ENCODE measurements at places on chromosomes 4 and X.

- DNase-seq, result peak; percentile 58
These were observed 96.7 kb upstream of the FTHL17 start for GRCh38 chrX:31168551-31168950.

GRCh38 chrX:149937871-149938426 lies 342 bp downstream of the EOLA2 start:
- peak; percentile 24 for DNase-seq

- DNase-seq, result no peak
These were observed 19.5 kb downstream of the SMPX start for GRCh38 chrX:21738210-21738949.

DNA sequence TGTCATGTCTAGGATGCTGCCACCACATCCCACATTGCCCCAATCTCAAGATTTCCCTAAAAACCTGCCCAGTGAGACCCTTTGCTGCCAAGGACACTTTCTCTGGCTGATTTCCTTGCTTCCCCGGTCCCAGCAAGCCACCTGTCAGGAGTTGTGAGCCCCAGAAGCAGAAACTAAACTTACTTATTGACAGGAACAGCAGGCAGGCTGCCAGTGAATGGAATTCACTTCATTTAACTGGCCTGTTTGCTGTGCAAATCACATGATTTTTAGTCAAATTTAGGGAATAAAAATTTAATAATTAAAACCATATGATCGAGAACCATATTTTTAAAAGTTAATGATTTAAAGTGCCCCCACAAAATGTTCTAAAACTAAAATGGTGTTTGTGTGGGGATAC lies 48.5 kb downstream of the MAMLD1 start:
- DNase-seq, result no peak

DNA sequence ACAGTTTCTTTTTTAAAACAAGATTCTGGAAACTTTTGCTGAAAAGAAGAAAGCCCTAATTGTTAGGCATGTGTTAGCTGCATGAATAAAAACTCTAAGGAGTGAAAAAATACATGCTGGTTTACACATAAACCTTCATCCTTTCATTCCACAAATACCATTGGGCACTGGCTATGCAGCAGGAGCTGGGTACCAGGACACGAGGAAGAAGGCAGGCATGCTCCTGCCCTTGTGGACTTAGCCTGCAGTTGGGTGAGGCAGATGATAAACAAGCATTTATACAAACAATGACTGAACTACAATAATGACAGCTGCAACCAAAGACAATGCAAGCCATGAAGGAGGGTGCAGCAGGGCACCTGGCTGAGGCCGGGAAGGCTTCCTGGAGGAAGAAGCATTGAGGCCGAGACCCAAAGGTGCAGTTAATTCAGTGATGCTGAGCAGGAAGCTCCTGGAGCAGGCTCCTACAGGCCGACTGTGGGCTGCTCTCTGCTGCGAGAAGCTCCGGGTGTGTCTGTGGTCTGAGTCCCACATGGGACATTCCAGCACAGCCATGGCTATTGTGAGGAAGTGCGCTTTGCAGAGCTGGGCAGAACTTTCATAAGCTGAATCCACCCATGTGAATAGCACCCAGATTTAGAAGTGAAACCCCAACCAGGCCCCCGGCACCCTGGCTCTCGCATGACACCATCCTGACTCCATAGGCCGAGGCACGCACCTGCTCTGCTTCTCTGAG lies 44.0 kb upstream of the MXD4 start:
- peak; percentile 27 for DNase-seq

GRCh38 chrX:2162695-2163094 lies 338.1 kb downstream of the DHRSX start:
- DNase-seq, result no peak

- DNase-seq, result peak; percentile 70
These were observed 14.5 kb downstream of the SLC2A9 start for GRCh38 chr4:10006601-10007435.

GRCh38 chrX:13662355-13662791 lies 9.4 kb downstream of the TCEANC start:
- peak; percentile 64 for DNase-seq

- no peak for DNase-seq
These were observed 332.5 kb downstream of the PDGFC start for GRCh38 chr4:156638925-156639605.

- peak; percentile 42 for DNase-seq
These were observed 34.8 kb downstream of the UBE2K start for GRCh38 chr4:39732728-39733127.

- no peak for DNase-seq
These were observed 912 bp downstream of the CXorf65 start for GRCh38 chrX:71105628-71106027.

DNA sequence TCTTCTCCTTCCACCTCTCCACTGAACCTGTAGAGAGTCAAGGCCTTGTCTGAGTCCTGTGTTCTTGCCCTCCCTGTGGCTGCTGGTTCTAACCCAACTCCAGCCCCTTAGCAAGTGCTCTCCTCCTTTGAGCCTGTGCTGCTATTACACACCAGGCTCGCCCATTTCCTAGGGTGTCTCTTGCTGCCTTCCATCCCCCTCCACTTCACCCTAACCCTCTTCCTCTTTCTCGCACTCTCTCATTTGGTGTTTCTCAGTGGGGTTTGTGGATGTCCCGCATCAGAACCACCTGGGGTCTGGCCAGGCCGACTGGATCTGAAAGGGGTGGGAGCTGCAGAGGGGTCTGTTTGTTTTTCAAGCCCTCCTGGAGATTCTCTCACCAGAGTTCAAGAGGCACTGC lies 156.7 kb downstream of the SPRY1 start:
- DNase-seq, result no peak

- DNase-seq, result no peak
These were observed 542.9 kb upstream of the GRIA3 start for GRCh38 chrX:122641136-122641535.

DNA sequence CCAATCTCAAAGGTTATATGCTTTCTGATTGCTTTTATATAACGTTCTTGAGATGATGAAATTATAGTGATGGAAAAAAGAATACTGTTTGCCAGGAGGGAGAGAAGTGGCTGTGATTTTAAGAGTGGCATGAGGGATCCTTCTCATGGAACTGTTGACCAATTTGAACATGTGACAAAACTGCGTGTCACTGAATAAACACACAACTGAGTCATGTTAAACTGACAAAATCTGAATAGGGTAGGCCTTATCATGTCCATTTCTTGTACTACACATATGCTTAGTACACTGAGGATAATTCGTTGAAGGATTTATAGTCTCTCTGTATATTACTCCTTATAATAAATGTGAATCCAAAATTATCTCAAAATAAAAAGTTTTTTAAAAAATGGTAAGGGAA lies 22.2 kb upstream of the HSPA4L start:
- DNase-seq, result no peak

GRCh38 chr4:56757821-56758411 lies 63.6 kb downstream of the SPINK2 start:
- peak; percentile 92 for DNase-seq

DNA sequence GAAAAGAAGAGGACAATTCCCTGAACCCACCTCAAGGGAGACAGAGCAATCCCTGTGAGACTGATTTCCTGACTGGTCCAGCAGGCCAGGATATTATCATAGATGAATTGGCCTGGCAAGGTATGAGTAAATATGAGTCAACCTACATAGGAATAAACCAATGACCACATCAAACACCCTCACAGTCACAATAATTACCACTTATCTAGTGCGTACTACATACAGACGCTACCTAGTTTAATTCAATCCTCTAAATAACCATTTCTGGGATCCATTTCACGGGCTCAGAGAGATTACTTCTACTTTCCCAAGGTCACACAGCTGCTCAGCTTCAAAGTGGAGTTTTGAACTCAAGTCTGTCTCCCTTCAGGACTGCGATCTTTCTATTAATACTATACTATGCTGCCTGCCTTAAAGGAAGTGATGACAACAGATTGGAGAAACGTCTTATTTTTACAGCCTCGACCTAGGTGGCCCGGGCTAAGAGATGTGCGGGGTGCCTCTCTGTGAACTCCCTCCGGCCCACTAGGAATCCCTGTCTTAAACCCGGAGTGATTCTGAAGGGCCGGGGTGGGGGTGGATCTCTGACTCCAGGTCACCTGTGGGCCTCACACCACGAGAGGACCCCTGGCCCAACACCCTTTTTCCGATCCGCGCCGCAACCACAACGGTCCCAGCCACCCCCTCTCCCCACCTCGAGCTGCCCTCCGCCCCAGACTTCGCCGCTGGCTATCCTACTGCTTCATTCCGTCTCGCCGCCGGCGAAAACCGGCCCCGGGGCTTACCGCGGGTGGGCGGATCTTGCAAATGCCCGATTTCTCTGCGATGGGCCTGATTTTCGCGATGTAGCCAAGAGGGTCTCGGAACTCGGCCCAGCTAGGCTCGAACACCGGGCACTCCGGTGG lies 800 bp downstream of the KDM5C start:
- DNase-seq, result peak; percentile 4

Measured in GM12865 (cell line).